ENCODE measurements at places on chromosomes 1 and 21.

DNA sequence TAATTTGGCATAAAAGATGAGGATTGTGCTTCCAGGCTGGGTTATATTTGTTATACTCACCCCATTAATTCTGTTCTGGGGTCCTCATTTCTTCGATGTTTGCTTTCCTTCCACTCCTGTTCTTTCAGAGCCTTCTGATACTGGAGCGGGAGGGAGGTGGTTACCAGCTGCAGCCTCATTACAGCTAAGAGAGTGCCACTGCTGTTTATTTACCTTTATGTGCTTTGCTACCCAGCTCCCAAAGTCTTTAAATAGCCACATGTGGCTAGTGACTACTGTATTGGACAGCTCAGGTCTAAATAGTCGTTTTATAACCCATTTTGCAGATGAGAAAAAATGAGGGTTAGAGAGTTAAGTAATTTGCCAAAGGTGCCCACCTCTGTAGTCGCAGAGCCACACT is 25.1 kb downstream of the PLEKHM2 start:
- no peak for DNase-seq

- DNase-seq: no peak
Observed at GRCh38 chr1:6623269-6623965, 1.3 kb upstream of the THAP3 start.

- no peak for DNase-seq
Observed at GRCh38 chr1:234617986-234618736, 8.2 kb upstream of the IRF2BP2 start.

- DNase-seq: no peak
Observed at GRCh38 chr1:46160212-46160611, 14.7 kb upstream of the TSPAN1 start.

- no peak for DNase-seq
Observed at GRCh38 chr1:59939393-59939792, 12.8 kb upstream of the CYP2J2 start.

- DNase-seq: no peak
Observed at GRCh38 chr1:6093071-6093470, 47.4 kb downstream of the KCNAB2 start.

- no peak for DNase-seq
Observed at GRCh38 chr1:182781841-182782586, 7.6 kb upstream of the NPL start.

DNA sequence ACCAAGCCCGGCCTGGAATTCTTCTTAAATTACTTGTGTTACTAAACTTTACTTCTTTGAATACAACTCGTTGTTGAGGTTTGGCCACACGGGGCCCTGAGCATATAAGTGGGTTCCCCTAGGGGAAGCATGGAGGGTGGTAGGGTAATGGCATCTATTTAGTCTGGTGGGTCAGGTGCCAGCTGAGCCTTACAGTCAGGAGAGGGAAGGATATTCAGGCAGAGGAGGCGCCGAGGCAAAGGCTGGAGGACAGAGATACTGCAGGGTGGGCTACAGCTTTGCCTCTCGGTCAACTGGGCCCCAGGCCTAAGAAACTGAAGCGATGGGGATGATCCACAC is 424 bp upstream of the NECAP2 start:
- DNase-seq: no peak

DNA sequence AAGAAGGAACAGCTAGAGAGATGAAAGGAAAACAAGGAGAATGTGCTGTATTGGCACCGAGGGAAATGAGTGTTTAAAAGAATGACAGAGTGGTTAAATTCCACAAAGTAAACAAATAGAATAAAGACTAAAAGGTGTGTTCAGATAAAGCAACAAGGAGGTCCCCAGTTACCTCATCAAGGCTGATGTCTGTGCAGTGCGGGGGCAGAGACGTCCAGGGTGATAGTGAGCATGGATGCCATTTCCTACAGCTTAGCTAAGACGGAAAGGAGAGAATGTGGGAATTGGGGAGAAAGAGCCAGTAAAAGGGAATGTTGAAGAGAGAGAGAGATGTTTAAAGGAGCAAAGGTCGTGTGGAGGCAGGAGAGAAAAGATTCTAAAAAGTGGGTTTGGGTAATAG is 15.5 kb downstream of the LMOD1 start:
- no peak for DNase-seq

- no peak for DNase-seq
Observed at GRCh38 chr21:44681861-44682579, at the start of gene KRTAP12-1. Gene KRTAP12-1, minus strand, starts transcription at chr21:44682163. Its CDS starts 40 bp downstream, at chr21:44682123.

DNA sequence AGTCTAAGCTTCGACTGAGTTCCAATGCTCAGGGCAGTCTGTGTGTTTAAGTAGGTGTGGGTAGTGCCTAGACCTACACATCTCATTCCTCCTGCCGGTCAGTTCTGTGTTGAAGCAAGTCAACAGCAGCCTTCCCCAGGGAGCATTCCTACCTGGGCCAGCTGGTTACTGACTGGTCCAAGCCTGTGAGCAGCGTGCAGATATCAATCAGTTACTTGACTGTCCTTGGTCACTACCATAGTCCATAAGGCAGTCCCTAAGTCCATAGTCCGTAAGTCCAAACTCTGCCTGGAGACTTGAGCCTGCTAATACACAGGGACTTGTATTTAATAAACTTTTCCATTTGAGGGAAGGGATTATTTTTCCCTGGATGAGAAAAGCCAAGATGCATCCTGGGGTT is 171.9 kb downstream of the PGBD5 start:
- DNase-seq: no peak

DNA sequence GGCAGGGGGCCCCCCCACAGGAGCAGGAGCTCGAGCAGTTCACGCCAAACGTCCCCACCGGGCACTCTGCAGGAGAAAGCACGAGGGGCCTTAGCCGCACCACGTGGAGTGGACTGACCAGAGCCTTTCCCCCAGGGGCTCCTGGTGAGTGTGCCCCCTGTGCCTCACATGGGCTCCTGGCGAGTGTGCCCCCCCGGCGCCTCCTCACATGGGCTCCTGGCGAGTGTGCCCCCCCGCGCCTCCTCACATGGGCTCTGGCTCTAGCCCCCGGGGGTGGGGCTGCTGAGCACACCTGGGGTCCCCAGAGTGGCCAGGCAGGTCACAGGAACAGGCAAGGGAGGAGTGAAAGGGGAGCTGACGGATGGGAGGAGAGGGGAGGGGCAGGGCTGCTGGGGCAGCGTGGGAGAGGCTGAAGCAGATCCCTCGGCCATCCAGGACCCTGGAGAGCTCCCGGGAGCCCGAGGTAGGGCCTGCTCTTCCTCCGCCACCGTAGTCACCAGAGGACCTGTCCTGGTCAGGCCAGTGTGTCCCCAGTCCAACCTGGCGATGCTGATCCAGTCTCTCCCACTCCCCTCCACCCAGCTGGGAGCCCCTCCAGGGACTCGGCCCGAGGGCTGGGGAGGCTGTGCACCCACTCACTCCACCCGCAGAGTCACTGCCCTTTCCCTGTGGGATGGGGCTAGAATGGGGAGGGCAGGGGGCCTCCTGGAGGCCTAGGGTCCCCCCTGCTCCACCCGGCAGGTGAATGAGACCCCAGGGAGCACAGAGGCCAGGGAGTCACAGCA is 47.6 kb downstream of the ARHGEF16 start:
- DNase-seq: no peak

DNA sequence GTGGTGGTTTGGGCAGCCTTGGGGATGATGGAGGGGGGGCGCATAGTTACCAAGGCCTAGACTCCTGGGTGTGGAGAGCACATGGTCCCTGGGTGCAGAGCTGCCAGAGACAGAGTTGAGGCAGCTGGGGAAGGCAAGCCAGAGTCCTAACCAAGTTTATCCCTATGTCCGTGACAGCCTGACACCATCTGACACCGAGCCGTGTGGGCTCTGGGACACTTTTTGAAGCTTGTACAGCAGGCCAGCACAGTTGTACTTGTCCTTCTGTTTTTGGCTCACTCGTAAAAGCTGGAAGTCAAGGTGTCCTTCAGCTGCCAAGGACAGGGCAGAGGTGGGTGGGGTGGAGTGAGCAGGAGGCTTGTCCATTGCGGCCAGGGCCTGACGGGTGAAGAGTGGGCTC is 28.5 kb downstream of the SLC26A9 start:
- DNase-seq: no peak

DNA sequence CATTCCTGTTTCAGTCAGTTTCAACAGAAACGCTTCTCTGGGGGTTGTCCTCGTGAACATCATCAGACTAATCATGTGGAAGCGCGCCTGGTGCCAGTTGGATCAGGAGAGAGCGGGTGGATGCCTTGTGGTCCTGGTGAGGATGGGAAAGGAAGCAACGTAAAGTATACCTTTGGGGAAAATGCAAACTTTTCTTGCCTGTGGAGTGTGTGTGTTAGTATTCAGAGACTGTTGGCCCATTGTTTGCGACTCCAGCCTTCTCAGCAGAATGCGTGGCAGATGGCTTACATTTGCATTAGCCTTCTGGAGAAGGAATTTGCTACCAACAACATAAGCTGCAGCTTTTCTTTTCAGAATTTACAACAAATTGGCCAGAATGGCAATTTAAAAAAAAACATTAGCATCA is 173.9 kb downstream of the RWDD3 start:
- peak; percentile 70 for DNase-seq

GRCh38 chr1:201890223-201890622 is 1.5 kb downstream of the SHISA4 start:
- no peak for DNase-seq

GRCh38 chr21:45056917-45057560 is 17.3 kb upstream of the ADARB1 start:
- DNase-seq: no peak

DNA sequence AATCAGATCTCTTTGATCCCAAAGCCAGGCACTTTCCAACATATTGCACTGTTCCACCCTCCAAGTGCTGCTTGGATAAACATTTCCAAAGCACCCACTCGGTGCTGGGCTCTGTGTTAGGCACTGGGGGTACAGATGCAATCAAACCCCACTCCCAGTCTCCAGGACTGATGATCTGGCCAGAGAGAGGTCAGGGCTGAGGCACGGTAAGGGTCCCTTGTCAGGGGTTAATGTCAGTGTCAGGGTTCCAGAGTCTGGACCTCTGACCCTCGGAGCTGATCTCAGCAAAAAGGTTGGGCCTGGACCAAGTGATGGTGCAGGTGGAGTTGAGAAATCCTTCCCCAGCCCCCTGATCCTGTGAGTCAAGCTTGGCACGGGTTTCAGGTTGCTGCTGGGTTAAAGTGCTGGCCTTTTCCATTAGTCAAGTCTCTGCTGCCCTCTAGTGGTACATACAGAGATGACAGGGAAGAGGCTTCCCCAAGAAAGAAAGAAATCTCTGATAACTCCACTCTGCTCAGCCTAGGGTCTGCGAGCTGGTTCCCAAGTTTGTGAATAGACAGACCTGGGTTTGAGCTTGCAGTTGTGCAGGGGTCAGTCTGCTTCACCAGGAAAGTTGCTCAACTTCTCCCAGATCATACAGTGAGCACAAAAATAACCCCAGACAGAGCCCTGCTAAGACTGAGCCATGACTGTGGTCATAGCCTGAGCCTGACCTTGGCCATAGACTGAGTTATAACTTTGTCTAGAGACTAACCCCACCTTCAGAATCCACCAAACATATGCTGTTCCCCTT is 74.6 kb downstream of the DMRTA2 start:
- peak; percentile 33 for DNase-seq

GRCh38 chr1:111082421-111083203 is 57.3 kb downstream of the DRAM2 start:
- no peak for DNase-seq

- no peak for DNase-seq
Observed at GRCh38 chr1:27350663-27351540, 9.1 kb downstream of the SYTL1 start.

DNA sequence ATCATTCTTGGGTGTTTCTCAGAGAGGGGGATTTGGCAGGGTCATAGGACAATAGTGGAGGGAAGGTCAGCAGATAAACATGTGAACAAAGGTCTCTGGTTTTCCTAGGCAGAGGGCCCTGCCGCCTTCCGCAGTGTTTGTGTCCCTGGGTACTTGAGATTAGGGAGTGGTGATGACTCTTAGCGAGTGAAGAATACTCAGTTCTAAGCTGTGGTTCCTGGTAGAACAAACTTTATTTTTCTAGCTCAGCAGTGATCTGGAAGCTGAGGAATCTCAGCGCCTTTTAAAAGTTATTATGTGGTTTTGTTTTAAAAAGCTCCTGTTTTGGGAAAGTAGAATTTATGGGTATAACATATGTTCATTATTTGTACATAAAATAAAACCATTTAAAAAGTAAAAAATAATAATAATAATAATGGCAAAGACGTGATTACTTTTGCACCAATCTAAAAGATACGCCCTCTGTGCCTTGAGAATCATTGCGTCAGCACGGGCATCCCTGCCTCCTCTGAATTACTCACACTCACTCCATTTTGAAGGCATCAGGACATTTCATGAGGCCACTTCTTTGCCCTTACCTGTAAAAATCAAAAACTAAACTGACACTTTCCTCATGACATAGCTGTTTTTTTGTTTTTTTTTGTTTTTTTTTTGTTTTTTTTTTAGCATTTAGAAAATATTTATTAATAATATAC is 29.7 kb upstream of the TNFRSF1B start:
- no peak for DNase-seq

DNA sequence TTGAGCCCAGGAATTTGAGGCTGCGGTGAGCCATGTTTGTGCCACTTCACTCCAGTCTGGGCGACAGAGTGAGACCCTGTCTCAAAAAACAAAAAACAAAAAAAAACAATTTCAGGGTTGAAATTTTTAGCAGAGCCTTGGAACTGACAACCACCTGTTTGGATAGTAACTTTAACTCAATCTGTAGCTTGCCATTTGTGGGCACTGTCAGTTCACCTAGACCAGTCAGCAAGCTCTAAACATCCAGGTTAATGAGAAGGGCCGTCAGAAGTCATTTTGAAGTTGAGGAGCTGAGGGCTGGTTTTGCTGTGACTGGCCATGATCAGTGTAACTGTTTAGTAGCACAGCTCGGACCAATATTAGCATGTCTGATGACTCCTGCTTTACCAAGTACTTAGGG is 8.4 kb downstream of the TRAPPC10 start:
- no peak for DNase-seq

DNA sequence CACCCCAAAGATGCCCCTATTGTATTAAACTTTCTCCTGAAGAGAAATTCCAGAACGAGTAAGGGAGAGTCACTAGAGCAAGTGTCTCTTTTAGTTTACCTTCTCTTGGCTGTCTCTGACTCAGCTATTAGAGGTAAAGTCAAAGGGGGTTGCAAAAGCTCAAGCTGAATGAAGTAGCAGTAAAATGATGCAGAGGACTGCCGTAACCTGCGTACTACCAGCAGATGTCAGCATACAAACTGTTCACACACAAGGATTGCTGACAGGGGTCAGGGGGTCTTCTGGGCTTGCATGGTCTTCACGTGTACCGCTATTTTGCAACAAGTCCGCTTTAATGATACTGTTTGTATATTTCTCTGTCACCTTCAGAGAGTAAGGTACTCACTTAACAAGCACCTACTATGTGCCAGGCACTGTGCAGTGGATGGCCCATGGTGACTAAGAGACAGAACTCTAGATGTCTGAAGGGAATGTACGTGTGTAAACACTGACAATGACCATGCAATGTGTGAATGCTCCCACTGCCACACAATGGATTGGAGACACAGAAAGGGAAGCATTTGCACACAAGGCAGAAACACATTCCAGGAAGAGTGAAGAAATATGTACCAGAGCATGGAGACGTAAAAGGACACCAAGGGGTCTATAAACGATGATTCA is 34.9 kb downstream of the CHML start:
- no peak for DNase-seq

GRCh38 chr1:179953974-179954492 is 577 bp upstream of the CEP350 start:
- no peak for DNase-seq
